SK-MEL-5 (cell line): ENCODE measurements at places on chromosomes 4 and X. TPM values are rescaled to one million over a fixed set of nuclear protein-coding genes. Genes with fewer than 3 reads are reported as not detected.

DNA sequence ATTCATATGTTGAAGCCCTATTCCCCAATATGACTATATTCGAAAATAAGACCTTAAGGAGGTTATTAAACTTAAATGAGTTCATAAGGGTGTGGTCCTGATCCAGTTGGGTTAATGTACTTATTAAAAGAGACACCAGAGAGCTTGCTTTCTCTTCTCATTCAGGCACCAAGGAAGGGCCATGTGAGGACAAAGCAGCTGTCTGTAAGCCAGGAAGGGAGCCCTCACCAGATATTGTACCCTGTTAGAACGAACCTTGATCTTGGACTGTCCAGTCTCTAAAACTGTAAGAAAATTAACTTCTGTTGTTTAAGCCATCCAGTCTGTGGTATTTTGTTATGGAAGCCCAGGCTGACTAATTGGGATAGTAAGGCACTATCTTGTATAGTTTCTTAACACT, 9.1 kb upstream of the YTHDC1 start:
- no peak for DNase-seq

Gene PLS3
- 183 and 188 TPM in 2 replicates for total RNA-seq

- DNase-seq = no peak
These were observed 310.3 kb upstream of the GNPDA2 start for GRCh38 chr4:45036677-45037076.

DNA sequence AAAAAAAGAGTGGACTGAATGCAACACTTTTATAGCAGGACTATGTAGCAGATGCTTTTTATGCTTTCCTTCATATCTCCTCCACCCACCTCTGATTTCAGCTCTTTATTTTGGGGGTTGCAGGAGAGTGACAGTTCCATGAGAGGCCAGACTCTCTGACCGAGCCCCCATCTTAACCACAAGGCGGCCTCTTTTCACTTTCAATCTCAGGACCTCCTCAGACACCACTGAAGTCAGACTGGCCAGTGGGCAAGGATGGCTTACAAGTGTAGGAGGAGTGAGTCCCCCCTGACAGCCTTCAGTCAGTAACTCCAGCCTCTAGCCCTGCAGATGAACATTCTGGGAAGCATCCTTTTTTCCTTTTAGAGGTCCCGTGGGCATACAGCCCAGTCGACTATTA, 140.8 kb downstream of the FRAS1 start:
- DNase-seq = no peak

- DNase-seq = no peak
These were observed 17.4 kb downstream of the CCNG2 start for GRCh38 chr4:77174426-77174825.

DNA sequence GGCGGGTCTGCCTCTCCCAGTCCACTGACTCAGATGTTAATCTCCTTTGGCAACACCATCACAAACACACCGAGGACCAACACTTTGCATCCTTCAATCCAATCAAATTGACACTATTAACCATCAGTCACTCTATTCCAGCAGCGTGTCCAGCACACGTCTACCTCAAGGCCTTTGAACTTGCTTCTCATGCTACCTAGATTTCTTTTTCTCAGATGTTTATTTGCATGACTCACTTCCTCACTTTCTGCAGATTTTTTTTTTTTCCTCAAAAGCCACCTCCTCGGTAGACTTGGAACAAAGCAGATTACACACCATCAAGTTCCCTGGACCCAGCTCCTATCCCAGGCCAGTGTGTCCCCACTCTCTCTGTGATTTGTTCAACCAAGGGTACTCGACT, 49.5 kb downstream of the SUPT20HL2 start:
- DNase-seq = no peak

DNA sequence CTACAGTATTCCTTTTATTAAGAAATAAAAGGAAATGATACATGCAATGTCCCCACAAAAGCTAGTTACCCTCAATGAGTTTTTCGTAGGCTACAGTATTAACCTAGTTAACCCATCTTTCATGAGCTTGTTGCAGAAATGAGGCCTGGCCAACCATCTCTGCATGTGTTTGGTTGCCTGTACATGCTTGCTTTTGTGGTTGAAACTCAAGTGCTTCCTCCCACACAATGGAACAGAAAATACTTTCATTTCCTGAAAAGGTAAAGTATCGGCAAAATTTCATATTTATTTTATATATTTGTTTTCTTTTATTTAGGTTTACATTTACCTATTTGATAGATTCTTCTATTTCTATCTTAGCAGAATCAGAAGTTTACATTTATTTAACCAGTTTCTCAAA, 214.6 kb upstream of the FAM241A start:
- DNase-seq = no peak

DNA sequence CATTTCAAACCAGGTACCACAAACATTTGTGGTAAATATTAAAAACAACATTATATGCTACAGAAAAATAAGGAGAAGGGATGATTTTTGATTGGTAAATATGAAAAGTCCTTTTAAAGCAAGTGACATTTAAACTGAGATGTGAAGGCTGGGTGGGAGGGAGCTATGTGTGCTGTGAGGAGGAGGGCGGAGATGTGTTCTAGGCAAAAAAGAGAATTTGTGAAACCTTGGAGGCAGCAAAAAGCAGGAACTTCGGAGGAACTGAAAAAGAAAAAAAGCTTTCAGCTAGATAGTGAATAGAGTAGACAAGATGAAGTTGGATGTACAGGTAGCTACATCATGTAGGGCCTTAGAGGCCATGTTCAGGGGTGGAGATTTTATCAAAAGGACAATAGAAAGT, 10.1 kb upstream of the ARAP2 start:
- DNase-seq = no peak

DNA sequence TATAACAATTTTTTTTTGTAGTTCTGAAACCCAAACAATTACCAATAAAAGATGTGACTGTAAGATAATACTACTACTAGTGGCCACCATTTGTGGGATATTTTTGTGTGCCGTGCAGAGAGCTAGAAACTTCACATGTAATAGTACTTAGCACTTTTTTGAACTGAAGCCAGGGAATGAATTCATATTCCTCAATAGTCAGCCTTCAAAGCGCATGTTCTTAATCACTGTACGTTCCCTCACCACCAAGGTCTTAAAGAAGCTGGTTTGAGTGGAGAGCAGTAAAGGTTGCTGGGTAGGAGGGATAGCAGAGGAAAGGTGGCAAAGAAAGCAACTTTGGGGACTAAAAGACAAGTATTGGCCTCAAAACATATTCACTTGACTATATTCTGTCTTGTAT, 9.6 kb upstream of the RUFY3 start:
- DNase-seq = no peak

DNA sequence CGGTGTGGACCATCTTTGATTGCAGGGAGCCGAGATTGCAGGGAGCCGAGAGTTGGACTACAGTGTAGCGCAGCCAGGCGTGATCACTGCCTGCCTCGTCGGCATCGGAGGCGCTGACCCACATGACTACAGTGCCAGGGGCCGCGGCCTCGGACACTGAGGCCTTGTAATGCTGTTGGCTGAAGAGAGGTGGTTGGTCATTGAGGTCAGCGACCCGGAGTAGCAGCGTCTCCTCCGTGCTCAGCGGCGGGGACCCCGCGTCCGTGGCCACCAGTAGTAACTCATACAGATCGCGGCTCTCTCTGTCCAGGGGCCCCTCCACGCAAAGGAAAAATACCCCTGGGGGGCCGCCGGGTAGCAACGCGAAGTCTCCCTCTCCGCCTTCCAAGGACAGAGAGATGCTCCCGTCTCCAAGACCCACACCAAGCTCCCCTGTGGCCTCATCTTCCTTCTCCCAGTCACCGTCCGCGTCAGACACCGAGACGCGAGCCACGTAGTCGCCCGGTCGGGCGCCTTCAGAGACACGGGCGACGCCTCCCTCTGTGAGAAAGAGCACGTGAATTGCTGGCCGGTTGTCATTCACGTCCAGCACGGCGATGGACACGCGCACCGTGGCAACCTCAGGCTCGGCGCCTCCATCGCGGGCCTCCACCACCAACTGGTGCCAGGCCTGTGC, 1.9 kb downstream of the DCHS2 start:
- DNase-seq = no peak

Gene TAF7L
- 1.1 and 3.0 TPM in 2 replicates for total RNA-seq

GRCh38 chr4:98828801-98829200, 100.1 kb downstream of the EIF4E start:
- DNase-seq = peak; percentile 42

DNA sequence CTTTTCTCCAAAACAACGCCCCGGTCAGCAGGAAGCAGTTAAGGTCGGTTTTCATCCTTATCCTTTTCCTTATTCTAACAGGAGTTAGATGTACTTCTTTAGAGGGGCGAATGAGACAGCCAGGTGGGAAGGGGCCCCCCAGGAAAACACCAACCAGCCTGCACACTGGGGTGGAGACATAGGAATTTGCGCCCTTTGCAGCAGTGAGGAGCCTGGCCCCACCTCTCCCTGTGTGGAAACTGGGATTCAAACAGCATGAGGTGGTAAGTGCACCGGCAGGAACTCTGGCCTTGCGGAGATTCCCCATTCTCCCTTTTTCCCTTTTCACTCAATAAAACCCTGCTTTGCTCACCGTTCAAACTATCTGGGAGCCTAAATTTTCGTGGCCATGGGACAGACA, 8.0 kb upstream of the FAM47C start:
- no peak for DNase-seq

DNA sequence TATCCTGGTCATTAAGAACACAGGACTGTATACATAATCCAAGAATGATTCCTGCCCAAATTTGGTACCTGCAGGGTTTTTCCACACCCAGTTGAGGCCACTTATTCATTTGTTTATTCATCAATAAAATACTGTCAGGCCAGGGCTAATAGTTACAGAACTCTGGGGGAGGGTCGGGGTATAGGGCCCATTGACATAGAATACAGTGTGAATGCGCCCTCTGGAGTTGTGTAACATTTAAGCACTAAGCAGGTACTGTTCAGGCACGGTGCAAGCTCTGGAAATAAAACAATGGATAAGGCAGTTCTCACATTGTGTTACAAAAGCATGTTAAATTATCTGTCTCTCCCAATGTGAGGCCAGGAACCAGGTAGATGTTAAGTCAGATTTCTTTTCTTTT, 30.8 kb upstream of the LRBA start:
- DNase-seq = peak; percentile 38

DNA sequence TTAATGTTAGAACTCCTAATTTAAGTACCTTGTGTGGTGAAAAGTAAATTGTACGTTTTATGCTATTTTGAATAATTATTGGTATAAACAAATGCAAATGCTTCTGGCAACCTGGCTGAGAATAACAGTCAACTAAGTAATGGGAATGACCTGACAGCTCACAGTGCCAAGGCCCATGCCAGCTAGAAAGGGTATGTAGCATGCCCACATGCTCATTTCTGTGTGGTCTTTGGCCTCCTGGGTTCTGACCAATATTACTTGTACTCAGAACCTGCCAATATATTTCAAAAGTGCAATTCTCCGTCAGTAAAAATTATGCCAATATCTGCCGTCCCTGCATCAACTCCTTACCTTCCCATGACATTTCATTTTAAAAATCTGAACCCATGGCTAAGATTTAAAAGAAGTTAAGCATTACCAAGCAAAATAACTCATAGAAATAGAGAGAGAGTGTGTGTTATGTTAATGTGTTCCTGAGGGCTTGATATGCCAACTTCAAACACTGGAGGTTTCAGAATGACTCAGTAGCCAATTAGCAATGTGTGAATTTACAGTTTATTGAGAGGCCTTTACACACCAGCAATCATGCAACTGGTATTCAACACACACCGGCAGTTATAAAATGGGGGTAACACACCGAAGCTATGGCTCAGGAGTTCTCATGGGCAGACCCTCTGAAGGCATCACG, 820.8 kb downstream of the FSTL5 start:
- DNase-seq = no peak

DNA sequence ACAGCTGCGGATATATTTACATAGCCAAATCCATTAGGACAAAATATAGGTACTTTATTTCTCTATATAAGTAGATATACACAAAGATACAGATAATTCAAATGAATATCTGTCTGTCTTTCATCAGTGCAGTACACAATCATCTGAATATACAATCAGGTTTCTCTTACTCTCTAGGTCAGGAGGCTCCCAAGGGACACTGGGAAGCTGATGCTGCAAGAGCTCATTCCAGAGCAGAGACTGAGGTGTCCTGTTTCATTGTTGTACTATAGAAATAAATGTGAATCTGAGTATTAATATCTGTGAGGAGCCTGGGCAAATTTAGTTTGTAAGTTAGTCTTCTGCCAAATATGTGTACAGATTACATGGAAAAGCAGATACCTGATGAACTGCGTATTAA, 4.2 kb downstream of the TLL1 start:
- DNase-seq = no peak

- no peak for DNase-seq
These were observed 95.3 kb downstream of the COMMD8 start for GRCh38 chr4:47368211-47368610.

DNA sequence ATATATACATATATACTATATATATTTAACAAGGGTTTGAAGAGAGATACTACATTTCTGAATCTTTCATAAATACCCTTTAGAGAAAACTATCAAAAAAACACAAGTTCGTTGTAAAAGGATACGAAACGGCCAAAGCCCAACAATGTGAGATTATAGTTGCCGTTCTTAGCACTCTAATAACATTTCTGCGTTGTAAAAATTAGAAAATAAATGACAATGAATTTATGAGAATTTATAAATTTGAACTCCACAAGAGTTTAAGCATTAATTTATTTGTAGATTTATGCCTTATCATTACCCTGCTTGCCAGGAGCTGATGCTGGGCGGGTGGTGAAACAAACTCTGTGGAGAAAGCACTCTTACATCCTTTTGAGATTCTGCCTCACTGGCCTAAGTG, 1.1 kb downstream of the WDR17 start:
- DNase-seq = no peak

DNA sequence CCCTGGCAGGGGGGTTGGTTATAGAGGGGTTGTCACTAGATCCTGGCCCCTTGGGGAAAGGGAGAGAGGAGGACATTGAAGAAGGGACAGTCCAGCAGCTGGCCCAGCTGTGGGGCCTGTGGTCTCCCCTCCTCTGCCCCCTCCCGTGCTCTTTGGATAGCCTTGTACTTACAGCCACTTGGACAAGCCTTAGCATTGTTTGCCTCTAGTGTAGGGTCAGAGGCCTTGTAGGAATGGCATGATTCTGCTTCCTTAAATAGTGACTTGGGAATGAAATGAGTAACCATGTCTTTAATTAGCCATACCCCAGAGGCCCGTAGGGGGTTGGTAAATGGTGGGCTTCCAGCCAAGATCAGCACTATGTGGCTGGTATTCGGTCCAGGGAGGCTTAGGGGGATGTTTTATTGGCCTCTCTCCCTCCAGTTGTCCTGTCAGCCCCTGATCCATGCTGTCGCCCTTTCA, 230.6 kb downstream of the PTTG2 start:
- DNase-seq = peak; percentile 44

- no peak for DNase-seq
These were observed 62.4 kb downstream of the TMEM165 start for GRCh38 chr4:55458164-55458563.

- DNase-seq = no peak
These were observed 70.6 kb downstream of the TMEM144 start for GRCh38 chr4:158280856-158281255.

GRCh38 chr4:113383111-113383785, 333.8 kb downstream of the ANK2 start:
- DNase-seq = no peak

- DNase-seq = no peak
These were observed 1.6 kb downstream of the PCDH10 start for GRCh38 chr4:133150486-133151340.

- DNase-seq = peak; percentile 83
These were observed 738.3 kb upstream of the FRG1 start for GRCh38 chr4:189202182-189202868.
